Memory B cell (primary cell): ENCODE measurements at places on chromosomes 1 and 21.

GRCh38 chr1:7642781-7643529 lies 128.1 kb upstream of the VAMP3 start:
- DNase-seq = no peak

DNA sequence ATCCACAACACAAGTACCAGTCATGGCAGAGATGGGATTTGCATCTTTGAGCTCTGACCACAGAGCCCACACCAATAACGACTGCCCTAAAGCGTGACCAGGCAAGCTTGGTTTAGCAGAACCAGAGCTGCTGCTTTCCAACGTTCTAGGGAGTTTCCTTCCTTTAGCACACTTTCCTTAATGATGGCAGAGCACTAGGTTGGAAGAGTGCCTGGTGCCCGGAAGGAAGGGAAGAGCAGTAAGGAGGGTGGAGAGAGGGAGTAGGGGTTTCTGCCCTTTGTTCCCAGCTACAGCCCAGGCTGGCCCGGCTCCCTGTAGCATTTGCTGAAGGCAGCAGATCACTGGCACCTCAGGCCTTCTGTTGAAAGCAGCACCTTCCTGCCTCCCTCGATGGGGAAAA lies 6.1 kb upstream of the EVA1C start:
- no peak for DNase-seq

DNA sequence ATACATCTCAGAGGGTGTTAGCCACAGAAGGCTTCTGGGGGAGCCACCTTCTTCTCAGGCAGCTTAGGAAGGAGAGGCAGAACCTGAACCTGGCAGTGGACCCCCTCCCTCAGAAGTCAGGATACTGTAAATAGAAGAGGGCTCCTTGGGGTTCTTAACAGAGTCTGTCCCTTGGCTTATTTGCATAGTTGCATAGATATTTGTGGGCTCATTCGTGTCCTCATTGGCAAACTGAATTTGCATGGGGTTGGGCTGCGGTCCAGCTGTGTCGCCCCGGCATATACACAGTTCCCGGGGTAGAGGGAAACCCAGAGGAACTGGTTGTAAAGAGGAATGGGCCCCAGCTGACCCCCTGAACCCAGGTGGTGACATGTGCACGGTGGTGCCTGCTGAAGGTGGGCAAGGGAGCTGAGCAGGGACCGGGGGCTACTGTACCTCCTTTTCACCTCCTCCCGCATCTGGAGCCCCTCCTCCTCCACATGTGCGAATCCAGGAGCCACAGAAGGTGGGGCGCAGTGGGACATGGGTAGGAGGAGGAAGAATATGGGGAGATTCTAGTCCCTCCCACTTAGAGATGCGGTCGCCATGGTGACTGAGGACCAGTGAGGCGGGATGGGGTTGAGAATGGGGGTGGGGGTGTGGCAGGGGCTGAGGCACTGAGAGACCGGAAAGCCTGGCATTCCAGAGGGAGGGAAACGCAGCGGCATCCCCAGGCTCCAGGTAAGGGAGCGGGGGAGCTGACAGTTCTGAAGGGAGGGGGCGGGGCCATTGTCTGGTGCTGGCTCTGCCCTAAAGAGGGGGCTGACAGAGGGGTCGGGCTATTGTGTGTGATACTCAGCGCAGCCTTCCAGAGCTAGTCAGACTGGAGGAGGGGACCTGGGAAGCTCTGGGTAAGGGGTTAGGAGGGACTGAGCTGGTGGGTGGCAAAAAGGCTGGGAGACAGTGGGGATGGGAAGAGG lies 3.7 kb upstream of the SEMA4A start:
- no peak for DNase-seq

DNA sequence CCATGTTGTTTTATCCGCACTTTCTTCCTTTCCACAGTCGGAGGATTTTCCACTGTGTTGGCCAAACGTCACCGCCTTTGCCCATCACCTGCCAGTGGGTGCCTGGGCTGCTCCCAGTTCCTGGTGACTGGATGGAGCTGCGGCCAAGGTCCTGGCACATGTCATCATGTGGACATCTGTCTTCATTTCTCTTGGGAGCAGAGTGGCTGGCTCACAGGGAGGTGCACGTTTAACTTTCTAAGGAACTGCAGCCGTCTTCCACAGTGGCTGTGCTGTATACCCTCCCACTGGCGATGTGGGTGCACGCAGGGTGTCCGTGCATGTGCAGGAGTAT lies 19.5 kb upstream of the RNF223 start:
- DNase-seq = no peak

DNA sequence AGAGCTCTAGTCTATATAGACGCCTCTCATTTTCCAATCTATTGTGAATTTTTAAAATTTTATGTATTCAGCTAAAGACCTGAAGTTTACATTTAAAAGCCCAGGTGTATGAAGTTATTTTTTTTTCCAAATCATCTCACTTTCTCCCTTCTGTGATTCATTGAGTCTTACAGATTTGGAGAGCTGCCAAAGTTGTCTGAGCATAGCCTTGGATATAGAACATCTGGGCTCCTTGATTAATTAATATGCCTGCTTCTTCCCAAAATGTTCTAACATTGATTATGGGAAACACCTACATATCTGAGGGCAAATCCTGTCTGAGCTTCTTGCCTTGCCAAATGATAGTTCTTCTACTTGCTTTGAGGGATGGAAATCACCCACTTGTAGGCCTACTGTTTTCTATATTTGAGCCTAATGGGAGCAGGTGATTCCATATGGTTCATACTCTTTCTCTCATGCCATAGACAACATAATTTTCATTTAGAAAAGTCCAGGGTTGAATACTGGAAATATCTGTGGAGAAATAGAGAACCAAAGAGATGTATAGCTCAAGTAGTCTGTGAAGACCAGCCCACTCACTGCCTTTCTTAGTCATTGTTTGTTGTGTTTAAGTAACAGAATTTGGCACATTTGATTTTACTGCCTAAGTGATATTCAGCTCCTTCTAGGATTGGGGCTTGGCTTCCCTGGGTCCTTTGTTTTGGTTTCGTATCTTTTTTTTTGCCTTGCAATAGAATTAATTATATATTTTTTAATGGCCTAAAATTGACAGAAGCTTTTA lies 46.2 kb downstream of the MACF1 start:
- DNase-seq = no peak

- DNase-seq = peak; percentile 27
Measured at GRCh38 chr1:111570781-111571181, 48.8 kb upstream of the RAP1A start.

DNA sequence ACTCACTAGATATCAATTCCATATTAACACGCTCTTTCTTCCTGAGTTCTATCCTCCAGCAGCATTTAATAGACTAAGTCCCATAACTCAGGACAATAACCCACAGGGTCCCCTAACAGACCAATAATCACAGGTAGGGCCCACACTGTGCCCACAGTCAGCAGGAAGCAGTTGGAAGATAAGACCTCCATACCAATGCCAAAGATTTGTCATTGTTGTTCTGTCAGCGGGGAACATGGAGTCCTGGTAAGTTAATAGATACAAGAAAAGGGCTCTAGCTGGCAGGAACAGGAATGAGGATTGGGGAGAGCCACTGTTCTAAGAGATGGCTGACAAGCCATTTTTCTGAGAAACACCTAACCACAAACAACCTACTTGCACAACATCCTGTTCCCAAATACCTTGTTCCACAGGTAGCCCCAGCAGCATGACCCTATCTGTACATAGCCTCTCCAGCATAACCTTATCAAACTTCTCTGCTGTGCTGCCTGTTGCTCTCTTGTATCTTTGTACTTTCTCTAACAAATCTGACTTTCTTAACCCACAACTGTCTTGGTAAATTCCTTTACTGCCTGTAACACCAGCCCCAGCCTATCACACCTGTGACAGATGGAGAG lies 142.0 kb upstream of the KCNJ15 start:
- no peak for DNase-seq

DNA sequence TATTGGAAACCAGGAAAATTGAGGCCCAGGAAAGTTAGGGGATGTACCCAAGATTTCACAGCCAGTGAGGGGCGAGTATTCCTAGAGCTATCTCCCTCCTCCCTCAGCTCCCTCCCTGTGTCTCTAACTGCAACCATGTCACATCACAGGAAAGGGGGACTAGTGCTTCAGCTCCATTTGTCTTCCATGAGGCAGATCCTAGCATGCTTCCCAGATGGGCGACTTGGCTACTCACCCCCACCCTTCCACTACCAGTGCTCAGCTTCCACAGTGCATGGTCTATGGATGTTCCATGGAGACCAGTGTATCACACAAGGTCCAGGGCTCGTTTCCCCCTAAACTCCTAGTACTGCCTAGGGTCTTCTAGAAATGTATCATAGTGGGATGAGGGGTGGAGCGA lies 4.6 kb upstream of the SPRR4 start:
- DNase-seq = no peak

- DNase-seq = no peak
Measured at GRCh38 chr1:230176871-230177411, 109.9 kb downstream of the GALNT2 start.

DNA sequence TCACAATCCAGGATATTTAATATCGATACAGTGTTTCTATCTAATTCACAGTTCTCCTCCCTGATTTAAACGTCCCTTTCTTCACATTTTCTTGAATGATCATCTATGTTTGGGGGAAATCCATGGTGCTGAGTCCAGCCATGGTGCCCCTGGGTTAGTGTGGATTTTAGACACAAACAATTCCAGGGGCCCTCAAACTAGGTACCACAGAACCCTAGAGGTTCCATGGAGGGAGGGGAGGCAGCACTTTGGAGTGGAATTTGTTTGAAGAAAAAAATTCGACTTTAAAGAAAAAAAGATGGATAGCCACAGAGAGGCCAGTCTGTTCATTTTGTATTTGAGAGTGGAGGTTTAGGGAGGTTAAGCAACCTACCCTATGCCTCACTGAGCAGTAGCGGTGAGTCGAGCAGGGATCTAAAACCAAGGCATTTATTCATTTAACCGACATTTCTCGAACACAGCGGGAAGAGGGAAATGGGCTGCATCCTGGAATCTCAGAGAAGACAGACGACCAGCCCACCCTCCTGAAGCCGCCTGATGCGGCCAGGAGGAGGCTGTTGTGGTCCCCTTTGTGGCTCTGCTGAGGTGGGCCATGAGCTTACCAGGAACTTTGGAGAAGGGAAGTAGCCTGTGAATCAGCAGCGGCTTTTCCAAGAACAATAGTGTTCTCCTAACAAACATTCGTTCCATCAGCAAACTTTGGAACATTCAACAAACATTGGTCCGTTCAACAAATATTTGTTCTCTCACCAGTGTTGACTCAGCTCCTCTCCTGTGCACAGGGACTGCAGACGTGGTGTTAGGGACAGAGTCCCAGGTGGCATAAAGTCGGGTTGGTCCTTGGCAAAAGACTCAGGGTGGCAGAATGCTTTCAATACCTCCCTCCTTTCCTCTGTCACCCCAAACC lies 103.5 kb upstream of the ZBTB40 start:
- no peak for DNase-seq

DNA sequence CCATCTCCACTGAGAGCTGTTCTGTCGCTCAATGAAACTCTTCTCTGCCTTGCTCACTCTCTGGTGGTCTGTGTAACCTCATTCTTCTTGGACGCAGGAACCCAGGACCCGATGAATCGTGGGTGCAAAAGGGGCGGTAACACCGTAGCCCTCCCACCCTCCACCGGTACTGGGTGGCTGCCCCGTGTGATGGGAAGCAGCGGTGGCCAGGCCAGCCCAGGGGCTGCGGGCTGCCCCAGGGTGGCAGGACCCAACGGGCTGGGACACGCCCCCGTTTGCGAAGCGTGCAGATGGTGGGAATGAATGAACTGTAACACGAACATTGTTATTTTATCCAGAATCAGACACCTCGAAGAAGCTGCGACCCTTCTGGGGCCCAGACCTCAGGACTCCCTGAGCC lies 92.3 kb upstream of the BACE2 start:
- DNase-seq = no peak
